Peyer's patch (tissue), 4 donors: ENCODE measurements at places on chromosomes 1 and 21.
A peak's percentile ranks its signal among the peaks of the same experiment; 100 is the strongest.

- no peak for DNase-seq
Observed at GRCh38 chr1:81232420-81232819, 568.3 kb upstream of the ADGRL2 start.

DNA sequence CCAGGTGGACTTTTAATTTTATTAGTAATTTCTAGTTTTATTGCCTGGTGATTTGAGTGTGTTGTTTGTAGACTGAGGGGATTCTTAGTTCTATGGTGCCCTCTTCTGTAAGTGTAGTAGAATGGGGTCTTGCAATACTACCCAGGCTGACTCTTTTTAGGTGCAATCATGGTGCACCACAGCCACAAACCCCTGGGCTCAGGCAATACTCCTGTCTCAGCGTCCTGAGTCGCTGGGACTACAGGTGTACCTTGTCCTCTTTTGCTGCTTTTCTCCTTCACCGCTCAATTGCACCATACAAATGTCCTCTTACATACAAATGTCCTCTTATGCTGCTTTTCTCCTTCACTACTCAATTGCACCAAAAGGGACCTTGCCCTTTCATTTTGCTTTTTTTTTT lies 43.1 kb downstream of the SCP2 start:
- DNase-seq, result no peak

GRCh38 chr1:43267818-43268425 lies 1.9 kb upstream of the TMEM125 start:
- no peak for DNase-seq

DNA sequence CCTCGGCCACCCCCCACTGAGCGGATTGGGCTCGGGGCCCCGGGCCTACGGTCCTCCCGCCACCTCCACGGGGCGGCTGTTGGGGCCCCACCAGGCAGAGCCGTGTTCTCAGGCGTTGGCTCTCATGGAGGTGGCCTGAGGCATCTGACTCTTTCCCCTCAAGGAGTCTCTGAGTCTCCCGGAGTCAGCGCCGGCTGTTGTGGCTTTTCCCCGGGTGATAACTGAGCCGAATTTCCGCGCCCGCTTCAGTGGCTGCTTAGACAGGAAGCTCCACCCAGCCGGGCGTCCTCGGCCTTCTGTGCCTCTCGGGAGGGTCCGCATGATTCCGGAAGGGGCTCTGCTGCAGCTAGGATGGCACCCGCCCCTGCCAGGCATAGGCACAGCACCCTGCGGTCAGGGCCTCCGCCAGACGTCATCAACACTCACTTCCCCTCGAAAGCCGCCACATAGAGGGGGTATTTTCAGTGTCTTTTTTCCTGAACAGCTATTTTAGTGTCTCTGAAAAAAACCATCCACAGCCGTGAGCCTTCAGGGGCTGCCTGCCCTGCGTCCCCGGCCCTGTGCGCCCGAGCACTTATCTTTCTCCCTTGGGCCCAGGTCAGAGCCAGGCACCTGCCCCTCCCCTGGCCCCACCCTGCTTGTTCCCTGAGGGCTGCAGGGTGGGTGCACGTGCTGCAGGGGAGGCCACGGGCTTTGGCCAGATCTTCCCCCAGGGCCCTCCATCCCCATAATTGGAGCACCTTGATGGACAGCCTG lies 72.9 kb downstream of the SKI start:
- DNase-seq, result peak; percentile 96

- DNase-seq, result no peak
Observed at GRCh38 chr1:24311741-24312140, 7.4 kb upstream of the GRHL3 start.

DNA sequence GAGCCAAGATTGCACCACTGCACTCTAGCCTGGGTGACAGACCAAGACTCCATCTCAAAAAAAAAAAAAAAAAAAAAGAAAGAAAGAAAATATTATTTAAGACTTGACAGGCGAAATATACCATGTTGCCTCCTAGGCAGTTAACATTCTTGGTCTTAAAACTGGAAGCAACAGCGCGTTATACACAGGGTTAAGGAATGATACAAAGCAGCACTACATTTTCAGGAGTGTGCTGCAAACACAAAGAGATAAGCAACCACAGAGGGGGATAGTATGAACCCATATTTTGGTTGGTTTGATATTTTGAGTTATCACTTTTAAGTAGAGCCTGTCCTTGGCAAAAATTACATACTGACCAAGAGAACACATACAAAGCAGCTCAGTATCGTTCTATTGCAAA lies 25.1 kb downstream of the USP24 start:
- DNase-seq, result no peak
